Vagina (tissue), 2 donors: ENCODE measurements at places on chromosomes 7 and 10. TPM values are rescaled to one million over a fixed set of nuclear protein-coding genes. Genes with fewer than 3 reads are reported as not detected.

Gene C7orf57
- total RNA-seq = not detected

Gene AGAP9
- total RNA-seq = 10.1 TPM

Gene GPNMB
- 113 TPM for total RNA-seq

Gene CRYGN
- not detected for total RNA-seq

Gene OPN1SW
- total RNA-seq = not detected

Gene PON1
- total RNA-seq = not detected

Gene MARVELD1
- 24.1 TPM for total RNA-seq

Gene DEPP1
- total RNA-seq = 155 TPM

Gene LRRTM3
- 0.25 TPM for total RNA-seq

Gene A1CF
- not detected for total RNA-seq

Gene CCDC172
- not detected for total RNA-seq

Gene EN2
- 0.98 TPM for total RNA-seq

Gene ZCWPW1
- 5.9 TPM for total RNA-seq

Gene CCL24
- total RNA-seq = not detected

Gene RBM33
- total RNA-seq = 63.8 TPM

Gene CNTNAP2
- 2.2 TPM for total RNA-seq

Gene CUZD1
- not detected for total RNA-seq
